ENCODE measurements at places on chromosomes 11 and 22.
A peak's percentile ranks its signal among the peaks of the same experiment; 100 is the strongest.

GRCh38 chr22:24455751-24456426 is 28.5 kb downstream of the ADORA2A start:
- no peak for DNase-seq

- DNase-seq = no peak
Observed at GRCh38 chr11:23097891-23098290, 237.6 kb upstream of the CCDC179 start.

- DNase-seq = no peak
Observed at GRCh38 chr11:70702040-70702648, 303.8 kb downstream of the CTTN start.

GRCh38 chr11:71137376-71137775 is 115.0 kb downstream of the SHANK2 start:
- no peak for DNase-seq

DNA sequence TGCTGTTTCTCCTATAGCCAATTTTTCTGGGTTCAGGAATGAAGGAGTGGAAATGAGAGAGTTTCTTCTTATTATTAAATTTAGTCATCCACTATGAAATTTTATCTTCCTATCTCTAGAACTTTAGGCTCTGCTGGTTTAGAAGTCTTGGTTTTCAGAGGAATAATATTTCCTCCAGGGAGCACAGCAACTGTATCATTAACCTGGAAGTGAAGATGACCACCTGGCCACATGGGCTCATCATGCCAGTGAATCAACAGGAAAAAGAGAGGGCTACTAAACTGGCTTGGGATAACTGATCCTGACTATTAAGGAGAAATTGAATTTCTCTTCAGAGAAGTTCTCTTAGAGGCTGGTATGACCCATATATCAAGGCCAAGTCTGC is 44.4 kb downstream of the ADM start:
- no peak for DNase-seq

DNA sequence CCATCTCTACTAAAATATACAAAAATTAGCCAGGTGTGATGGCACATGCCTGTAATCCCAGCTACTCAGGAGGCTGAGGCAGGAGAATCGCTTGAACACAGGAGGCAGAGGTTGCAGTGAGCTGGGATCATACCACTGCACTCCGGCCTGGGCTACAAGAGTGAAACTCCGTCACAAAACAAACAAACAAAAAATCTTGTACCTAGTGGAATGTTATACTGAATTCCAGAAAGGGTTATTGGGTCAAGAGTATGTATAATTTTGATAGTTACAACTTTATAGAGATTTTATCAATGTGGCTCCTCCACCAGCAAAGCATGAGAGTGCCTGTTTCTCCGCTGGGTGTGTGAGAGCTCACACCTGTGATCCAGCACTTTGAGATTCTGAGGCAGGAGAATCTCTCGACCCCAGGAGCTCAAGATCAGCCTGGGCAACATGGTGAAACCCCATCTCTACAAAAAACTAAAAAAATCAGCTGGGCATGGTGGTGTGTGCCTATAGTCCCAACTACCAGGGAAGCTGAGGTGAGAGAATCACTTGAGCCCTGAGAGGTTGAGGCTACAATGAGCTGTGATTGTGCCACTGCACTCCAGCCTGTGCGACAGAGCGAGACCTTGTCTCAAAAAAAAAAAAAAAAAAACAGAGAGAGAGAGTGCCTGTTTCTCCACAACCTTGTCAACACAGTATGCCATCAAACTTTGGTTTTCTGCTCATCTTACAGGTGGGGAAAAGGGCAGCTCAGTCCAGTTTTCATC is 12.7 kb upstream of the FOLR1 start:
- no peak for DNase-seq

GRCh38 chr11:2791139-2791520 is 91.3 kb upstream of the KCNQ1OT1 start:
- no peak for DNase-seq

- no peak for DNase-seq
Observed at GRCh38 chr22:19118329-19118880, 3.8 kb downstream of the DGCR2 start.

DNA sequence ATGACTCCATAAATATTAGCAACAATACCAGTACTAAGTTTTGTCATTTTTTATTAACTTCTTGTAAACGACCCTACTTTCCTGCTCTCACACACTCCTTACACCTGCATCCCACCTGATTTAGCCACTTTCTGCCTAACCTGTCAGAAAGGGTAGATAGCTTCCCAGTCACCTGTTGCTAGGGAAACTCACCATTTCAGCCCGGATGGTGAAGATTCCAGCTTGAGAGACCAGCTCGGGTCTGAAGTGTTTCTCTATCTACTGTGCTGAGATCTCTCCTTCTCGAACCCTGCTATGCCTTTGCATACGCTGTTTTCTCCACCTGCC is at the start of gene PARVG:
PARVG (plus strand) TSS at position 220 of the 327 bp plus-strand sequence. CDS start 2,405 bp downstream, outside the sequence.
- no peak for DNase-seq

- peak; percentile 5 for DNase-seq
Observed at GRCh38 chr22:22576244-22576988, 17.4 kb upstream of the PRAME start.

- no peak for DNase-seq
Observed at GRCh38 chr22:33591946-33592345, 328.3 kb downstream of the LARGE1 start.

- DNase-seq = no peak
Observed at GRCh38 chr11:96288915-96289314, 54.1 kb downstream of the MAML2 start.

GRCh38 chr11:20310137-20310536 is 53.4 kb upstream of the HTATIP2 start:
- DNase-seq = no peak

- no peak for DNase-seq
Observed at GRCh38 chr11:104332110-104332509, 168.2 kb upstream of the PDGFD start.

- no peak for DNase-seq
Observed at GRCh38 chr22:44031158-44031952, 7.3 kb downstream of the PARVB start.

DNA sequence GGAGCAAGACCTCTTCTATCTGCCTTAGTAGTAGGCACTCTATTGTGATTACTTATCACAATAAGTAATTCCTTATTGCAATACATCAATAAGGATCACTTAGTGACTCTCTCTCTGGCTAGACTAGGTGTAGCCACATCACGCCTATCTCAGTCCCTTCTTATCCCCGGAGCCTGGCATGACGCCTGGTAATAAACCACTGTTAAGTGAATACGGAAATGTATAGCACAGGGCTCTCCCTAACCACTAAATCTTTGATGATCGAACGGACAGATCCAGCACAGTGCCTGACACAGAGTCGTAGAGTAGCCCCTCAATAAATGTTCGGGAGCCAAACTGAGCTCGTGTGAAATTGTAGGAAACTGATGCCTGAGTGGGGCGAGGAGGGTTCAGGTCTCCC is 143.3 kb downstream of the FBXO7 start:
- DNase-seq = no peak

- DNase-seq = no peak
Observed at GRCh38 chr11:12161603-12162350, 51.4 kb downstream of the MICAL2 start.

- no peak for DNase-seq
Observed at GRCh38 chr11:50182486-50182885, 149.8 kb downstream of the OR4C45 start.

GRCh38 chr22:30455075-30455840 is 16.6 kb downstream of the SEC14L3 start:
- DNase-seq = no peak

GRCh38 chr11:119886667-119887230 is 157.7 kb upstream of the NECTIN1 start:
- no peak for DNase-seq

GRCh38 chr11:124970925-124971324 is 16.9 kb downstream of the CCDC15 start:
- DNase-seq = no peak

DNA sequence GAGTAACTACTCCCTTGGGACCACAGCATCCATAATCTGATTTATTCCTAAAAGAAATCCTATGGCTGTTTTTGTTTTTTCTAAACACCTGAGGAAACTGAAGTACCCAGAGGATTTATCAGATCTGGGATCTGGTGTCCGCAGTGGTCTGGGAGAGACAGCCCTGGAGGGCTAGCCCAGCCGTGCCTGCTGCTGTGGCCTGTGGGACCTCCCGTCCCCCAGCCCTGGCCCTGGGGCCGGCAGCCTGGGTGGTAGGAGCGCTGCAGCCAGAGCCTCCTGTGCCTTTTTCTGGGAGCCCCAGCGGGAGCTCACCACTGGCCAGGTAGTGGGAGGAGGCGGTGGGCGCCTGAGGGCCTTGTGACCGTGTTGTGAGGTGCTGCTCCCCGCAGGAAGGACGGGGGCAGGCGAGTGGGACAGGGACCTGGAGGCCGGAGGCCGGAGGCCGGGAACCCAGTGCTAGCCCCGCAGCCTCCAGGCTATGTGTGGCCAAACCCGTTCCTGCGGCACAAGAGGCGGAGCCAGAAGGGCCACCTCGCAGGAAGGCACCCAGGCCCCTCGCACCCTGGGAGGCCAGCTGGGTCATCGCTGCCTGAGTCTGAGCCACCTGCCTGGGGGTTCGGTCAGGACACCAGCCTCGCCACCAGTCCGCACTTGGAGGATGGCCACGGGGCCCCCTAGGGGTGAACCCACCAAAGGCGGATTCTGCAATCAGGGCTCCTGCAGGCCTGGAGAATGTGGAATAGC is 18.2 kb upstream of the C11orf96 start:
- no peak for DNase-seq

DNA sequence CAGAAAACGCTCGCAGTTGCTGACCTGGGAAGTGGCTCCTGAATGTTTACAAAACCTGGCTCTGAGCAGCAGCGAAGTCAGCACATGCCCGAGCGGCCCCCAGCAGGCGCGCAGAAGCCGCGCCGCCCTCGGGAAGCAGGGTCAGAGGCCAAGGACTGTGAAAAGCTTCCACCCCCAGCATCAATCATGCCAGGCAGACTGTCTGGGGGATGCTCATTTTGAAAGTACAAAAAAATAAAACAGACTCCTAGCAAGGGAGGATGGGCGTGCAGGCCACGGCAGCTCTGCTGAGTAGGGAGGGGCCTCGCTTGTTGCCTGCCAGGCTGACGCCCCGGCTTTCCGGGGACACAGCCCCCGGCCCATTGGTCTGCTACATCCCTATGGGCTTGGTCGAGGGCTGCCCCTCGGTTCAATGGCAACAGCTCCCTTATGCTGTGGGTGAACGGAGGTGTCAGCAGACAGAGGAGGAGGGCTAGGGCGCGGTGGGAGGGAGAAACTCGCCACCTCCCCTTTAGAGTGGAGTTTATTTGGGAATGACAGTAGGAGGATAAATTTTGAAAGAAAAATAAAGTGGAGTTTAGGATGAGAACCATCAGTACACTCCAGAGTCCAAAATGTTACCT is 37.7 kb upstream of the GNB1L start:
- peak; percentile 35 for DNase-seq

GRCh38 chr11:12764187-12764914 is 90.1 kb downstream of the TEAD1 start:
- DNase-seq = no peak

DNA sequence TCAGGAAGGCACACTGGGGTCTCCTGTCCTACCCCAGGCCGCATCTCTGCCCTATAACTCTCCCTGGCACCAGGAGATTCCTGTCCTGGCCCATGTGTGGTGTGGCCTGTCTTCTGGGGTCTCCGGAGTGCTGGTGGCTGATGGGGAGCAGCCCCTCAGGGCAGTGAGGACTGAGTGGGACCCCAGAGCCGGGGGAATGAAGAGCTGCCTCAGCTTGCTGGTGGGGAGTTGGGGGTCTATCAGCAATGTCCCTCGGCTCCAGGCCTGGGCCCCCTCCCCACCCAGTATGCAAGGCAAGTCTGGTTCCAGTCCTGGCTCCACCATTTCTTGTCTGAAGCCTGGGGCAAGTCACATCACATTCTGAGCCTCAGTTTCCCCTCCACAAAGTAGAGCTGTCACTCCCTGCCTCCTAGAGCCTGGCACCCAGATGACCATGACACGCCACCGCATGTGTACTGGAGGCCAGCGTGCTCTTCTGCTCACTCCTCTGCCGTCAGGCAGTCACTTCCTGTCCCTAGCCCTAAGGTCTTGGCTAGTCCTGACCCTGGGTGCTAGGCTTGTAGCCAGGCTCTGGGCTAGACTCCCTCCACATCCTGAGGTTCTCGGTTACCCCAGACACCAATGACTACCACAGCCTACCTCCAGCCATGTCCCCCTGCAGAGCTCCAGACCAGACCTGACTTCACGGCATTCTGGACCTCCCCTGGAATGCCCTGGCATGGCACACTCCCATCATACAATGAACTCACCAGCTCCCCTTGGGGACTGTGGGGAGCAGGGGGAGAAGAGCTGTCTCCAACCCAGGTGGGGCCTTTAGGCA is 12.8 kb downstream of the ARAP1 start:
- DNase-seq = no peak

GRCh38 chr22:17120281-17120680 is 879 bp downstream of the TMEM121B start:
- peak; percentile 39 for DNase-seq

GRCh38 chr11:66365166-66365565 is 6.4 kb downstream of the SLC29A2 start:
- no peak for DNase-seq

DNA sequence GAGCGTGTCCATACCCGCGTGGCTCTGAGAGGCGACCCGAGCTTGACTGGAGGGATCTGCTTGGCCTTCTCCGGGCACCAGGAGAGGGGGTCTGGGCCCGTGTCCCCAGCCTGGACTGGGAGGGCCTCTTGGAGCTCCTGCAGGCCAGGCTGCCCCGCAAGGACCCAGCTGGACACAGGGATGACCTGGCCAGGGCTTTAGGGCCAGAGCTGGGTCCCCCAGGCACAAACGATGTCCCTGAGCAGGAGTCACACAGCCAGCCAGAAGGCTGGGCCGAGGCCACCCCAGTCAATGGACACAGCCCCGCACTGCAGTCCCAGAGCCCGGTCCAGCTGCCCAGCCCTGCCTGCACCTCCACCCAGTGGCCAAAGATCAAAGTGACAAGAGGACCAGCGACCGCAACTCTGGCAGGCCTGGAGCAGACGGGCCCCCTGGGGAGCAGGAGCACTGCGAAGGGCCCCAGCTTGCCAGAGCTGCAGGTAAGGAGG is 38.2 kb downstream of the TRIOBP start:
- DNase-seq = no peak

- no peak for DNase-seq
Observed at GRCh38 chr11:20026629-20027555, 133.4 kb downstream of the DBX1 start.

- no peak for DNase-seq
Observed at GRCh38 chr11:127935081-127935480, 652.3 kb downstream of the ETS1 start.

DNA sequence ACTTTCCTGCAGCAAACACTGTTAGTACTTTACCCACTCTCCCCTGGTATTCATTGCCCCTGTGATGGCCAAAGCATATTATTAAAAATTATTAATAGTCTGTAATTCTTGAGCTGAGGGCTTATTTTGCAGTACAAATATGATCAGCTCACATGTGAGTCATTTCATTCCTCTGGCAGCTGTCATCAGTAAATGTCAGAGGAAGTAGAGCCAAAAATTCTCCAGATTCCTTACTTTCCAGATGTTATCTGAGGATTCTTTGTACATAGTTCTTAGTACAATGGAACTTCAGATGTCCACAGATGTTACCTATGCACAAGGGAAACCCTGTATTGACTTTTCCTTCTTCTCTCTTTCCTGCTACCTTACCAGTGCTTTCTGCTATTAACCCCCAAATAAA is 12.5 kb downstream of the OR5B3 start:
- DNase-seq = no peak

GRCh38 chr11:115759622-115760460 is 255.6 kb upstream of the CADM1 start:
- DNase-seq = no peak
